ENCODE measurements at places on chromosomes 3 and 15. TPM values are rescaled to one million over a fixed set of nuclear protein-coding genes. Genes with fewer than 3 reads are reported as not detected.

DNA sequence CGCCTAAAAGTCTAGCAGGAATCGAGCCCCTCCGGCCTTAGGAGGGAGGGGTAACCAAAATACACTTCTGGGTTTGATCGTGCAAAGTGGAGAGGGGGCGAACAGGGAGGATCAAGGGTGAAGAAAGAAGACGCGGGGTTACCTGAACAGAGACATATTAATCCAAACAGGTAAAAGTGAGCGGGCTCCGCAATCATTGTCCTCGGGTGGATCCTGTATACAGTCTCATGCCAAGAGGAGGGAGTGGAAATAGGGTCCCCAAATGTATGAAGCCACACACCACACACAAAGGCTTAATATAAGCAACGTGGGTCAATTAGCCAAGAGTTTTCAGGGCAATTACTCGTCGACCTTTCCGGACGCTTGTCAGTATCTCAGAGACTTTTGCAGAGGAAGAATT, 749.5 kb downstream of the ROBO1 start:
- no peak for DNase-seq

DNA sequence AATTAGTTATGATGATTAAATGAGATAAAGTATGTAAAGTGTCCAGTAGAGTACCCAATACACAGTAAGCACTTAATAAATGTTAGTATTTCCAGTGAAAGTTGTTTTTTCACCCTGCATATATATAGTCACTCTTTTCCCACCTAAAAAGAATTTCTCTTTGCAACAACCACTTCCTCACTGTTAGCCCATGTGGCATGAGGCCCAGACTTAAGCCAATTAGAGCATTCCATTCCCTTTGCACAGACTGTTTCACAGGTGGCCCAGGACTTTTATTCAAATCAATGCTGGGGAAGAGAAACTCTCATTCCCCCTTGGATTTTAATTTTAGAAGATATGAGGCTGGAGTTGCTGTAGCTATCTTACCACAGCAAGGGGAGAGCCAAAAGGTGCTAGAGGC, 3.7 kb downstream of the IFT80 start:
- peak; percentile 83 for DNase-seq

- no peak for DNase-seq
These were observed 332.2 kb upstream of the GBE1 start for GRCh38 chr3:82093641-82094040.

DNA sequence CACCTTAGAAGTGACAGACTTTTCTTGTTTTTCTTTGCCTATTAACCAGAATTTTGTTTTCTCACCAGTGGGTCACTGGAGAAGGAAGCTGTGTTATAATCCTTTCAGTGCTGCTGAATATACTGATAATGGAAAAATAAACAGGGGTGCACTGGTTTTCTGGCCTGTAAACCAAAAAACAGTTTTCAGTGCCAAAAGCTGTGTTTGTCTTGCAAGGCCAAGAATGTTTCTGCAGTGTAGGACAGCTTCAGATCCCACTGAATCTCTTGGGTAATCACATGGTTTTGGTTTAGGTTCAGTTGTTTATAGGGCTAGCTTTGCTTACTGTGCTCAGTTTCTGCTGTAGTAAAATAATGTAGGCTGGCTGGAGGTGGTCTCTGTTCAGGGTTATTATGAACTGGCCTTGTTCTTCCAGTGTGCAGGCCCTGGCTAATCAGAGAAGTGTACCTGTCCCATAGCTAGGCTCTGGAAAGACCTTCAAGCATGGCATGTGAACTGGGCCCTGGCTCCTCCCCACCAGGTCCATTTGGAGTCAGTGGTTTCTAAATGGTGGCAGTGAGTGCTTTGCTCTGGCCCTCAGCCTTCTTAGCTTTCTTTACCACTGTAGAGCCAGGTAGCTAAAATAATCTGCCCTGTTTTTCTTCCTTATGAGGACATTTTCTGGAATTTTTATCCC, 18.7 kb downstream of the PDE8A start:
- DNase-seq: no peak

- no peak for DNase-seq
These were observed 4.3 kb downstream of the BTBD1 start for GRCh38 chr15:83062768-83063180.

GDPGP1 gene
- 0.86 TPM for total RNA-seq

HRG gene
- total RNA-seq: not detected

GRCh38 chr15:99630607-99631131, 64.9 kb downstream of the MEF2A start:
- DNase-seq: no peak

KNL1 gene
- 16.1 TPM for total RNA-seq

DNA sequence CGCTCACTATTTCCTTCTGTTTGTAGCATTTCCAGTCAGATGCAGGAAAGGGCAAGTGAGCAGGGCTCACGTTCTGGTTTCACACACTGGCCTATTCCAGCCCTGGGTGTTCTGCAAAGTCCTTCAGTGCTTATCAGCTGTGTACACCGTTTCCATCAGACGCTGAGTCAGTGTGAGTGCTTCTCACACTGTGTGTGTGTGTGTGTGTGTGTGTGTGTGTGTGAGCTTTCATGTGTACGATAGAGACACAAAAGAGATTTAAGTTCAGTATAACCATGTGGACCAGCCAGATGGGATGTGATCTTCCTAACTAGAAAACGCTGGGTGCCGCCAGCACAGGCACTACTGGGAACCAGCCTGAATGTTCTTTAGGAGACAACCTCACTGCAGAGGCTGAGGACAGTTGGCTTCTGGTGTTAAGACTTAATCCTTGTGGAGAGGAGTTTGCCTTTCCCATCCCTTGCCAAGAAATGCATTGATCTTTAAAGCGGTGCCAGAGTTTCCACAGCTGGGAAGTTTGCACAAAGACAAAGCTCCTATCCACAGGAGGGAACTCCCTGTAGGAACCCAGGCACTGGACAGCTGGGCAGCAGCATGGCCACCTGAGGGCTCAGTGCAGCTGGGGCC, 3.9 kb upstream of the CHSY1 start:
- no peak for DNase-seq

DNA sequence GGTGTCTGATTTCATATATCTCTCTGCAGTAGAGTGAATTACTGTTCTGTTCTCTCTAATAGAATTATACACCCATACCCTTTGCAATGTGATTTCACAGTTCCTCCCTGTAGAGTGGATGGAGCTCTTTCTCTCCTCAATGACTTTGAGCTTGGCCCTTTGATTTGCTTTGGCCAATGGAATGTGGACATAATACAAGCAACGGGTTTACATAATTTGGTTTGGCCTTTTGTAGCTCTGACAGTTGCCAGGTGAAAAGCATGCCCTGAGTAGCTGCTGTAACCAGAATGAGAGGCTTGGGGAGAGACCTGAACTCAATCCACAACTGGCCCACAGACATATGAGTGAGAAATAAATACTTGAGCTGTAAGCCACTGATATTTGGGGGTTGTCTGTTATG, 32.1 kb downstream of the ZDHHC23 start:
- DNase-seq: no peak

CILP gene
- not detected for total RNA-seq

DNA sequence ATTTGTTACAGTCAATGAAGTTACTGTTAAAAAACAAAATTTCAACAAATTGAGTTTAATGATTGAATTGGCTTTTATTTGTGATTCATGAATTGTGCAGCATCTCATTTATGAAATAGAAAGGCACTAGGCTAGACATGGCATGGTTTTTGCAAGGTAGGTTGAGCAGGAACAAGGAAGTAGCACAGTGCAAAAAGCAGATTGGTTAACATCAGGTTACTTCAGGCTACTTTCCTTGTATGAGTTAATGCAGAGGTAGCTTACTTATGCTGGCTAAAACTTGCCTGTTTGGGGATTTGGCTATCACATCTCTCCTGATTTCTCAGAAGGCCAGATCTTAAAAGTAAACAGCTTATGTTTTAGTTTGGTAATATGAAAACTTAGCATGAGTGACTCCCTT, 23.0 kb upstream of the SV2B start:
- DNase-seq: no peak

GRCh38 chr15:39053480-39053879, 488.9 kb upstream of the RASGRP1 start:
- no peak for DNase-seq

GRCh38 chr3:55343486-55344357, 143.4 kb downstream of the WNT5A start:
- no peak for DNase-seq

HYAL3 gene
- total RNA-seq: 3.0 TPM

FAM107A gene
- 40.7 TPM for total RNA-seq

GRCh38 chr3:57546616-57547015, 2.5 kb upstream of the DNAH12 start:
- no peak for DNase-seq

- no peak for DNase-seq
These were observed 286.4 kb upstream of the BCHE start for GRCh38 chr3:166123576-166123975.

- peak; percentile 58 for DNase-seq
These were observed 75.9 kb downstream of the DGKG start for GRCh38 chr3:186286114-186286513.

GRCh38 chr3:175433026-175433674, 574.0 kb downstream of the NAALADL2 start:
- DNase-seq: no peak

GRCh38 chr15:101266034-101266433, 11.3 kb downstream of the SELENOS start:
- DNase-seq: peak; percentile 56
